Activated CD4-positive, alpha-beta memory T cell treated with anti-CD3 and anti-CD28 coated beads for 36 hours (primary cell): ENCODE measurements at places on chromosomes 11 and 22. TPM values are rescaled to one million over a fixed set of nuclear protein-coding genes. Genes with fewer than 3 reads are reported as not detected.
A peak's percentile ranks its signal among the peaks of the same experiment; 100 is the strongest.

SNX19 gene
- total RNA-seq: 27.0 TPM

ANKK1 gene
- total RNA-seq: 0.07 TPM

CCDC87 gene
- 0.12 TPM for total RNA-seq

GRCh38 chr11:67732045-67732787 lies 57.8 kb upstream of the ALDH3B2 start:
- DNase-seq: peak; percentile 52
- peak overlapping the region; percentile 29 for H3K4me3 ChIP-seq
- H3K4me1 ChIP-seq: peaks cover 7% of the 10 kb centered on the region
- no peak overlapping the region for H3K27ac ChIP-seq
- no peaks in the 10 kb centered on the region for H3K36me3 ChIP-seq
- peaks cover 18% of the 10 kb centered on the region for H3K27me3 ChIP-seq

DNA sequence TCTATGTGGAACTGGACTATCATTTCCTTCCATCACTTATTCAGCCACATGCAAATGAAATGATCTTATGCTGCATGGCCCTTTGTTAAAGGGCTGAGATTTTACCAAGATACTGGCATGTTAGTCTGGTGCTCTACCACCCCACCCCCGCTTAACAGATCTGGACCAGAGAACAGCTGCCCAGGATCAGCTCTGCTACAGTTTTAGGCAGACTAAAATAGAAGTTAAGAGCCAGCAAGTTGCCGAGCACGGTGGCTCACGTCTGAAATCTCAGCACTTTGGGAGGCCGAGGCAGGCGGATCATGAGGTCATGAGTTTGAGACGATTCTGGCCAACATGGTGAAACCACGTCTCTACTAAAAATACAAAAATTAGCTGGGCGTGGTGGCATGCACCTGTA lies 4.6 kb downstream of the DDB1 start:
- DNase-seq: no peak
- H3K36me3 ChIP-seq: peaks cover 58% of the 10 kb centered on the region
- no peak overlapping the region for H3K4me3 ChIP-seq
- peak overlapping the region; percentile 2 for H3K27ac ChIP-seq

WT1 gene
- not detected for total RNA-seq

DNA sequence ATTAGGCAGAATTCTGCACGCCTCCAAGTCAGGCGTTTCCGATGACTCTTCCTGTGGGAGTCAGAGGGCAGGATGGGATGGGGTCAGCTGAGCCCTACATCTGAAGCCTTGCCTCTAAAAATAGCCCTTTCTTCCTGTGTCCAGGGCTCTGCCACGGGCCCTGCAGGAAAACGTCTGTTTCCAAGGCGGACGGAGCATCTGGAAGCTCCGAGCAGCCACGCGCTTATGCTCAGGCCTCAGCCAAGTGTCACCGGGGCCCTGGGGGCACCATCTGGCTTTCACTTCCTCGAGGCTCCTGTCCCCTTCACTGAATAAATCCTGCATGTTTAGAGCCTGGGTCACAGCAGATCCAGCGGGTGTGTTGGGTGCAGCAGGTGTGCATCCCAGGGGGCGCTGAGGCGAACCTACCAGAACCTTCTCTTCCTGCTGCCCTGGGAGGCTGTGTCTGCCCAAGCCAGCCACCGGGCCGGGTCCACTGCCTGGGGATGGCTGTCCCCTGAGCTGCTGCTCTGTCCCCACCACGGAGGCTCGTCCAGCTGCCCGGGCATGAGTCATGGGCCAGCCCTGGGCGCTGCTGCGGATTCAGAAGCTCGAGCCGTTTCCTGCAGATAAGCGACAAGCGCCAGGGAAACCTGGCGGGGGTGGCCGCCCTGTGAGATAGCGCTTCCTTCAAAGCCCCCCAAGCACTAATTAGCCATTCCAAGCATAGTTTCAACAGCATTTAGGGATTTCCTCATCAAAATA lies 32.0 kb upstream of the LINC01488 start:
- DNase-seq: no peak
- no peak overlapping the region for H3K4me3 ChIP-seq
- H3K27me3 ChIP-seq: peaks cover 33% of the 10 kb centered on the region
- H3K4me1 ChIP-seq: peaks cover under 1% of the 10 kb centered on the region

- H3K27ac ChIP-seq: no peak overlapping the region
- no peak overlapping the region for H3K4me3 ChIP-seq
- no peaks in the 10 kb centered on the region for H3K27me3 ChIP-seq
- H3K4me1 ChIP-seq: peaks cover 3% of the 10 kb centered on the region
Observed at GRCh38 chr22:41642331-41643110, 21.4 kb downstream of the XRCC6 start.

- H3K27me3 ChIP-seq: peaks cover 19% of the 10 kb centered on the region
- H3K27ac ChIP-seq: no peak overlapping the region
- no peak overlapping the region for H3K4me3 ChIP-seq
Observed at GRCh38 chr22:50292643-50293440, 14.6 kb downstream of the PLXNB2 start.

DNA sequence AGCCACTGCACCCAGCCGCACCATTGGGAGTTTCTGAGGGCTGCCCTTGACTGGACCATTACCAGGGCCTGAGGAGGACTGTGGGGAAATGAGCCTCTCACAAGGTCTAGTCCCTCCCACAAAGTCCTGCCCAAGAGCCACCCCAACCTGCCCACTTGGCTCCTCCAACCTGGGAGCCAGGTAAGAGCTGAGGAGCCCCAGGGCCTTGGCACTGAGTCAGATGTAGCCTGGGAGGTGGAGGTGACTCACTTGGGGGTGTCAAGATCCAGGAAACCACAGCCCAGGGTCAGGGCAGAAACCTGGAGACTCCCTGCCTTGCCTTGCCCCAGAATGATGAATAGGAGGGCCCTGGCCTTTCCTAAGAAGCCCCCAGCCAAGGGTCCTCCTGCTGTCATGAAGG lies 25.8 kb upstream of the P2RY2 start:
- no peaks in the 10 kb centered on the region for H3K36me3 ChIP-seq
- no peaks in the 10 kb centered on the region for H3K27me3 ChIP-seq
- no peak overlapping the region for H3K4me3 ChIP-seq
- H3K4me1 ChIP-seq: no peaks in the 10 kb centered on the region
- DNase-seq: peak; percentile 33
- no peak overlapping the region for H3K27ac ChIP-seq

DNA sequence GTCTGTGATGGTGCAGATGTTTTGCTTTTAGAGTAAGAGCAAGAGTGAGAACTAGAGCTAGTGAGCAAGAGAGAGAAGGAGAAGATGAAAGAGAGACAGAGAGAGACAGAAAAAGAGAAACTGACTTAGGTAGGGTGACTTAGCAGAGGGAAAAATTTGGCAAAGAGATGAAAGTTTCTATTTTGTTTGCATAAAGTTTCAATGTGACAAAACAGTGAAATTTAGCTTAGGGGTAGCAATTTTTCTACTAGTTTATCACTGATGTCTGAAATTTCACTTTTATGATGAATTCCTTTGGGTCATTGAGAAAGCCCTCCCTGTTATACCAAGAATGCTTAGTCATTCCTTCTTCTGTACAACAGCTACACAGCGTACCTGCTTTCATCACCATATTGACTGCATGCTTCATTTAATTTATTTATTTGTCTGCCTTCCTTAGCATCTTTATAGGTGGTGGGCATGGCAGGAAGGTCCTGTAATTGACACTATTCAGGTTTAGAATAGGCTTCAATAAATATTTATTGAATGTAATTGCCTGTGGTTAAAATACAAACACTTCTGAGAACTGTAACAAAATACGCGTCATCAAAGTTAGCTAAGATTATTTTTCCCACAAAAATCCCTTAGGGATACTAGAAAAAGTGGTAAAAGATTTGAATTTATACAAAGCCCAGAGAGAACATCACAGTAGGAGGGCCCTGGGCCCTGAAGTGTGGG lies 19.9 kb upstream of the CTSC start:
- peak overlapping the region; percentile 67 for H3K27ac ChIP-seq
- no peaks in the 10 kb centered on the region for H3K36me3 ChIP-seq
- no peak for DNase-seq
- peaks cover 46% of the 10 kb centered on the region for H3K4me1 ChIP-seq
- no peaks in the 10 kb centered on the region for H3K27me3 ChIP-seq

GRCh38 chr11:112453601-112454577 lies 193.2 kb upstream of the PLET1 start:
- no peak overlapping the region for H3K27ac ChIP-seq
- no peak overlapping the region for H3K4me3 ChIP-seq
- no peaks in the 10 kb centered on the region for H3K36me3 ChIP-seq
- peak; percentile 60 for DNase-seq

DNA sequence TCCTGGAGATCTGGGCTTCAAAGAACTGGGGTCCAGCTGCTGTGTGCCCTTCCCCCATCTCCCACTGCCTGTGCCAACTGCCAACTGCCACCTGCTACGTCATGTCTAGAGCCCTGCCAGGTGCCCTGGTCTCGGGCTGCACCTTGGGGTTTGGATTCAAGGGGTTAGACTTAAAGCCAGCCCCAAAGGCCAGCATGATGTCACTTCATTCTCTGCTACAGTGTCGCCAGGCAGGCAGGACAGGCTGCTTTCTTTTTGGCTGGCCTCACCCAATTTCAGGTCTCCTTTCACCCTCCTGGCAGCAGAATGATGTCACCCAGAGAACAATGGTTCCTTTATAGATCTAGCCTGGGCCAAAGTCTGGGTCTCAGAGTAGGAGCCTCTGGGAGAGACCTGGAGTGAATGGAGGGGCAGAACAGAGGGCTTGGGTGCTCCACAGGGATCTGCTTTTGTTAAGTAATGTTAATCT lies 79.5 kb upstream of the CRYBB3 start:
- no peak for DNase-seq
- no peaks in the 10 kb centered on the region for H3K4me1 ChIP-seq
- H3K36me3 ChIP-seq: peaks cover 1% of the 10 kb centered on the region
- no peak overlapping the region for H3K27ac ChIP-seq
- no peaks in the 10 kb centered on the region for H3K27me3 ChIP-seq

TIMP3 gene
- not detected for total RNA-seq

DNA sequence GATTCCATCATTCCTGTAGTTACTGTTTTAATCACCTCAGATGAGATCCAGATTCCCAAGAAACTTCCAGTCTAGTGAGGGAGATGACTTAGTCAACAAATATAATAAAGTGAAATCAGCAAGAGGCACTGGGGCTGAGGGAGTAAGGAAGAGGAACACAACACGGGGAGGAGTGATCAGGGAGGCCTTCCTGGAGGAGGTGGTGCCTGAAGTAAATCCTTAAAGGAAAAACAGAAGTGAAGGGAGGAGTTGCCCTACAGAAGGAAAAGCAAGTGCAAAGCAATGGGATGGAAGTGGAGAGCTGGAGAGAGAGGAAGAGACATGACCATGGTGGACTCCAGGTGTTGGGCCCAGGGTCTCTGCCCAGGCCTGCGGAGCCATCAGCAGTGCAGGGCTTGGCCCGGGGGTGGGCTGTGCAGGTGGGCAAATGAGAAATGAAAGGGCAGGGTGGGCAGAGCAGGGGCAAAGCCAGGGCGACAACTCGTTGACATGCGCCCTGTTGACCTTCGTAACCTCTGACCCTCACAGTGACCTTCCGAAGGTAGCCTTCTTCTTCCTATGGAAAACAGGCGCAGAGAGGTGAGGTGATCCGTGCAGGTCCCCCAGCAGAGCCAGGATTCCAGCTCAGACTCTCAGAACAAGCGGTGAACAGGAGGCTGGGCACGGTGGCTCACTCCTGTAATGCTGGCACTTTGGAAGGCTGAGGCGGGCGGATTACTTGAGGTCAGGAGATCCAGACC lies 12.1 kb upstream of the PPARA start:
- H3K27ac ChIP-seq: no peak overlapping the region
- no peaks in the 10 kb centered on the region for H3K36me3 ChIP-seq
- no peaks in the 10 kb centered on the region for H3K4me1 ChIP-seq
- H3K27me3 ChIP-seq: no peaks in the 10 kb centered on the region
